ENCODE measurements at places on chromosomes 3 and 15.

GRCh38 chr15:41655716-41656115, 4.5 kb upstream of the MGA start:
- DNase-seq, result no peak

DNA sequence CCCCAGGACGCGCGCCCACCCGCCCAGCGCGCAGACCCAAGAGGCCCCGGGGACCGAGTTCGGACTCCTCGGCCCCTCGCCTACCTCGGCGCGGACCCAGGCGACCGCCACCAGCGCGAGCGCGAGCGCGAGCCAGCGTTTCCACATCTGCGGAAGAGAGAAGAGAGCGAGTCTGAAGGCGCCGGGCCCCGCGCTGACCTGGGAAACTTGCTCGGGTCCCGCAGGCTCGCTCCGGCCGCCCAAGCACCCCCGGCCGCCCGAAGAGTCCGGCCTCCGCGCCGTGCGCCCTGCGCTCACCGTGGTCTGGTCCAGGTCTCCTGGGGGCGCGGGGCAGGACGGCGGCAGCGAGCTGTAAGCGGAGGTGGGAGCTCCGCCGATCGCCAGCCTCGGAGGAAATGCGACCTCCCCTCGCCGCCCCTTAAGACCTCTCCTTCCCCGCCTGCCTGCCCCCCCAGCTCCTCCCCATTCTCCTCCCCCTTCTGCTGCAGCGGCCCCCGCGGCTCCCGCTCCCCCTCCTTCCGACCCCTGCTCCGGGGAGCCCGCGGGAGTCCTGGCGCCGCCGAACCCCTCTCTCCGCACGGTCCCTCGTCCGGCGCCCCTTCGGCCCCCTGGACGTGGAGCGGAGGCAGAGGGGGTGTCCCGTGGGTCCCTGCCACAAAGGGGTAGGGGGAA, at the start of gene FSTL1:
TSS of gene FSTL1 (minus strand) at position 393 of the 672 bp plus-strand sequence. CDS start at position 147, 246 bp downstream.
- DNase-seq, result no peak

GRCh38 chr3:31661286-31661685, 128.6 kb downstream of the STT3B start:
- no peak for DNase-seq

DNA sequence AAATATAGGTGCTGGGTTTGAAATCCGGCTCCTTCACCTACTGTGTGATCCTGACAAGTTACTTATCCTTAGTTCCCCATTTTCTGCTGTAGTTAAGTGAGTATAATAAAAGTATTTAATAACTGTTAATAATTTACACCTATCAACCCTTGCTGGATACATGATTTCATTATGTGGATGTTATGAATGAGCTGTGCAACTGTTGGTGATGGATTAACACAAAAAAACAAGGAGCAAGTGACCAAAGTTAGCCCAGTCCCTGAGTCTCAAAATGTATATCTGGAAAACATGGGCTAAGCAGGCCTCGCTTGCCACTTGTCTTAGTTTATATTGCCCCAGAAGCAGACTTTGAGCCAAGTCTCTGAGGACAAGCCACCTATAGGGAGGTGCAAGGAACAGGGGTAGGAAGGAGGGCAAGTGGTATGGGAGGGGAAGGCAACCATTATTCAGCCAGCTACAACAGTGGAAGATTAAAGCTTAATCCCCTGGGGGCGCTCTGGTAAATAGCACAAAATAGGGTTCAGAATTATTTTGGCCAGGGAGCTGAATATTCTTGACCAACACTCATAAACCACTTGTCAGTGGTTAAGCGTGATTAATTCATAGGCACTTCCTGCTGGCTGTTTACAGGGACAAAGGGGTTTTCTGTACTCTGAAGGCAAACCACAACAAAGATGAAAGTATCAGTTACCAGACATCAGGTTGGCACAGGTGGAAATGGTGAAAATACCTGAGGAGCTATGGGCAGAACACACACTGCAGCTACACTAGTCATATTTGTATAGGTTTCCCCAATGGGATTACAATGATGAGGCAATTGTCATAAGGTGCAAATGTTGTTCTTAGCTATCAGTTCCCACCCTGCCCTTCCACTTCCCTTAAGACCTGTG, 76.2 kb downstream of the TRIM42 start:
- DNase-seq, result no peak

DNA sequence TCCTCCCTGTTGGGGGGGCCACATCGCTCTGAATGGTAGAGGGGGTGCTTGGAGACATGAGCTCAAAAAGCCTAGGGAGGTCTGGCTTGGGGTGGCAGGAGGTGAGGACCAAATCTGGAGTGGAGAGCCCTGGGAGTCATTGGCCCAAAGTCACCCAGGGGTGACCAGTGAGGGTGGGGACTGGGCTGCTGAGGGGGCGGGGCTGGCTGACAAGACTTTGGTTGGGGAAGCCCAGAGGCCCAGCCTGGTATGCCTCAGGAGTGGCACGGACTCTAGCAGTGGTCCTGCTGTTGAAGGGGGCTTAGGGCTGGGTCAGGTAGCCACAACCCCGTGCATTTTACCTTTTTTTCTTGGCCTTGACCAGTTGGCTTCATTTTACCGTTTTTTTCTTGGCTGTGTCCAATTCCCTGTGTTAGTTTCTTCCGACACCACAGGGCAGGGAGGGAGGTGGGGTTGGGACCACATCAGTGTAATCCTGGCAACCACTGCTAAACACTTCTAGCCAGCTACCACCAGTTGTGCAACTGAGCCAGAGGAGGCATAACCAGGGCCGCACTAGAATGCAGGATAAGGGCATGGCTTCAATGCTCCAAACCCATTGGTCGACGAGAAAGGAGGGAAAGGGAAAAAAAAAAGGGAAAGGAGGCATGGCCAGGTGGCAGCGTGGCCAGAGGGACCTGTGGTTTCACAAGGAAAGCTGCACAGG, 105.3 kb upstream of the C2CD4B start:
- DNase-seq, result no peak

- no peak for DNase-seq
Observed at GRCh38 chr3:117266806-117267205, 557.2 kb downstream of the TUSC7 start.

DNA sequence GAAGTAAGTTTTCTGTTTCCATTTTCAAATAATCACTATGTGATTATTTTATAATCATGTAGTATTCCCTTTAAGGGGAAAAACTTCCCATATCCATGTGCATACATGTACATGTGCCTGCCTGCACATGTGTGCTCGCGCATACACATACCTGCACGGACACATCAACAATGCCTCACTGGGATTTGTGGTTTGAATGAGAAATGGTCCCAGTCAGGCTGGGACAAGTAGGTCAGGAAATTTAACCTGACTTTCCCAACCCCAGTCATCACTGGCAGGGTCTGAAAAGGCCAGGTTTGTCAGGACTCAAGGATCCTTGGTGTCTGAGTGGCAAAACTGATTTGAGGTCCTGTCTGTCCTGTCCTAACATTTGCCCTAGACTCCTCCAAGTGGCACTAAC, 109.3 kb upstream of the MRPS22 start:
- DNase-seq, result no peak

GRCh38 chr3:111285184-111285538, 213.5 kb downstream of the NECTIN3 start:
- no peak for DNase-seq

- no peak for DNase-seq
Observed at GRCh38 chr15:22978691-22979237, 1.4 kb downstream of the CYFIP1 start.

- DNase-seq, result no peak
Observed at GRCh38 chr3:157409516-157409915, 27.1 kb upstream of the PTX3 start.

DNA sequence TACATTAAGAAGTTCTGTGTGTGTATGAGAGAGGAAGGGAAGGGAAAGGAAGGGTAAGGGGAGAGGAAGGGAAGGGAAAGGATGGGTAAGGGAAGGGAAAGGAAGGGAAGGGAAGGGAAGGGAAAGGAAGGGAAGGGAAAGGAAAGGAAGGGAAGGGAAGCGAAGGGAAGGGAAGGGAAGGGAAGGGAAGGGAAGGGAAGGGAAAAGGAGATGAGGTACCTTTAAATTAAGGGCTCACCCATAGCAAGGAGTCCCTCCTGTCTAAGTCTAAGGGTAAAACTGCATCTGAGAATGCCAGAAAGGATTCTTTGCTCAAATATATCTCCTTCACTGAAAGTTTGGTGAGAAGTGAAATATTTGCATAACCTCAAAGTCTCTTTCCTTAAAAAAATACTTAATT, 572.1 kb upstream of the ADAMTS9 start:
- DNase-seq, result no peak

DNA sequence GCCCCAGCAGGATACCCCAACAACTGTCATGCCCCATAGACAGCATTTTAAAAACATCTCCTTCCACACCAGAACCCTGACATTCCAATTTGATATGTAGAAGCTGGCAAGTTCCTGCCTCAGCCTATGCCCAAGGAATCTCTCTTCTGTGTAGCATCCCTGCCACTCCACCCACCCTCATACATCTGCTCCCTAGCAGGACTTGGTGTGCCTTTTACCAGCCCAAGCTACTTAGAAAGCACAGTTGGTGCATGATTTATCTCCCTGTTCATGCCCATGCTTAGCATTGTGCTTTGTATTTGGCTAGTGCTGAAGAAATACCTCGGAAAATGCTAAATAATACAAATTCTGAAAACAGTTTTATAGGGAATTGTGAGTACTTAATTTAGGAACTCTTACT, 236.9 kb upstream of the HES1 start:
- no peak for DNase-seq

DNA sequence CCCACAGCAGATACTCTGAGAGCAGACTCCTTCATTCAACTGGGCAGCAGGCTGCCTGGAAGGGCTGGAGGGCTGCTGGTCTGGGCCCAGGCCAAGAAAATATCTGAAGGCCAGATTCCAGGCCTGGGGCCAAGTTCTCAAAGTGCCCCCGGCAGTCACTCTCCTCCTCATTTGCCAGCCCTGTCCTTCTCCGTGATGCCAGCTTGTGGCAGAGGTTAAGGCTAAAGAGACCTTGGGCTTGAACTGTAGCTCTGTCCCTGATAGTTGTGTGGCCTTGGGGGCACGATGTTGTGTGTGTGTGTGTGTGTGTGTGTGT, 39.0 kb downstream of the FAM3D start:
- no peak for DNase-seq

GRCh38 chr3:124999317-124999716, 56.5 kb downstream of the HEG1 start:
- no peak for DNase-seq

DNA sequence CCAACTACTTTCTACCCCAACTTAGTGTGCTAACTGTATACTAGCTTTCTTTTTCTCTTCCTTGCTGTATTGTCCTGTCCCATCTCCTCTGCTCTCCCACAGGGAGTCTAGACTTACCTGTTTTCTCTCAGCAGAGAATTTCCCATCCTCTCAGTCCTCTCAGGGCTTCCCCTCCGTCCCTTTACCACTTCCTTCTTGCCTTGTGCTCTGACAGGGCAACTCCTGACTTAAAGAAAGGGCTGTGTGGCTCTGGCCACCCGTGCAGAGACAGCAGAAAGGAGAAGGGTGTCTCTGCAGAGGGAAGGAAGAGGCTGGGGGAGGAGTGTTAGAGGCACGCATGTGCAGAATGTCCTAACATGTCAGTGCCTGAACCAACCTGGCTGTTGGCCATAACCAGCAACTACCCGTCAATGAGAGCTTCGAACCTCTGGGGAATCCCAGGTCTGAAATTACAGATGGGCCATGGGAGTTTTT, at the start of gene GCSAM:
TSS of gene GCSAM (minus strand) at position 274 of the 474 bp plus-strand sequence. CDS start at position 146, 128 bp downstream.
- no peak for DNase-seq

- DNase-seq, result no peak
Observed at GRCh38 chr3:65928110-65928509, 110.6 kb downstream of the MAGI1 start.

DNA sequence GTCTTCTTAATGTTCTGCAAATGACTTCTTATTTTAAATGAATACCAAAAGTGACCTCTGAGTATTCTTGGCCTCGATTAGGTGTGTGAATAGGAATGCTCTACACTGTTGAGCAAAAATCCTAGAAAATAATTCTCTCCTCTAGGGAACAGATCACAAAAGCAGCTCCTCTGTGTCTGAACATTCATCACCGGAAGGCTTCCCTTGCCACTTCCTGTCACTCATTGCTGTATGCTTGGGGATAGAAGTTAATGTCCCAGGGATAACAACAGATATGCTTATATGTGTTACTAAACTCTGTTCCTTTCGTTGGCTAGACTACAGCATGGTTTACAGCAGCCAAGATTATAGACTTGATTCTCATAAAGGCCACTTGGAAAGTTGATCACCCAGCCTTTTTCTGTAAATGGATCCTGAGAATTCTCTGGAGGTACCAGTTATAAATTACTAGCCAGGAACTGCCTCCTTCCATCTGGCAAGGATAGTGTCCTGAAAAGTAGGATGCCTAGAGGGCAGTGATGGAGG, 16.0 kb upstream of the PTX3 start:
- DNase-seq, result no peak

DNA sequence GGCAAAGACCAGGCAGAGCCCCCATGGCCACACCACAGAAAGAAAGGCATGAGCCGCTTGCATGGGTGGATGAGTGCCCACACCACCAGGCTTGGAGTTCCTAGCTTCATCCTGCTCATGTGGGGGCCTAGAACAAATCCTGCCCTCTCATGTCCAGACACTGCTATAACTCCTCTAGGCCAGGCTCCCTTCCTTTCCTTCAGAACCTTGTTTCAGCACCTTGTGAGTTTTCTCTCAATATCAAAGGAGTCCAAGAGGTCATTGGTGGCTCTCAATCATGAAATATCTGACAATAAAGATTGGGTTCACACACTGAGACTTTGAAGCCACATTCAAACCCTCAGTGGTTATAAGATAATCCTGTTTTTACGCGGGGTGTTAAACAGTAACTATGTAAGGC, 12.7 kb downstream of the SLC6A20 start:
- no peak for DNase-seq

DNA sequence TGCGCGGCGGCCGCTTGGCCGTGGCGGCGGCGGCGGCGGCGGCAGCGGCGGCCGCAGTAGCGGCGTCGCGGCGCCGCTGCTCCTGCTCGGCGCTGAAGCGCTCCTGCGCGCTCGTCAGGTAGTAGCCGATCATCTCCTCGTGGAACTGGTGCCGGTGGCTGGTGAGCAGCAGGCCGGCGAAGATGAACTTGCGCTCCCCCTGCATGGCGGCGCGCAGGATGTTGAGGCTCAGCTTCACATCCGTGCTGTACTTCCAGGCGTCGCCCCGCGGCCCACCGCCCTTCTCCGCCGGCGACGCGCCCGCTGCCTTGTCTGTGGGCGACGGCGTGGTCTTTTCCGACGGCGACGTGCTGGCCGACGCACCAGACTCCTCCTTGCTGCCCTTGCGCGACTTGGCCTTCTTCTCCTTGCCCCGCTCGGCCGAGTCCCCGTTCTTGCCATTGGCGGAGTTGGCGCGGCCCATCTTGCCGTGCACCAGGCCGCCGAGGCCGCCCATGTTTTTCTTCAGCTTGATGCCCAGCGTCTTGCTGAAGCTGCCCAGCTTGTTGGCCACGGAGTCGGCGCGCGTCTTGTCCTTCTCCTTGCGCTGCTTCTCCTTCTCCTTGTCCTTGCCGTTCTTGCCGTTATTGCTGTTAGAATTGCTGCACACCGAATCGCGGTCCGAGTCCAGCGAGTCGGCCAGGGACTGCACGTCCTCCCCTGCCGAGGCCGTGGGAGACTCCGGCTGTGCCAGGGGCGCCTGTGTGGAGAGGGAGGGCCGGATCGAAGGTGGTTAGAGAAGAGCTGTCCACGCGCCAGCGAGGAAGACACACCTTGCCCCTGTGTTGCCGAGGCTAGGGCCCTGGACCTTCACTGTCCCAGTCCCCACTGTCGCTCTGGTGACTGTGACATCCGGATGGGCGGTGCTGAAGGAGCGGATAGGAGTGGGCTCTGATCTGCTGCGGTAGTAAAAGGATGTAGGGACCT, 157.6 kb downstream of the KLF13 start:
- no peak for DNase-seq
